PC-9 (cell line): ENCODE measurements at places on chromosomes 11 and 22.

DNA sequence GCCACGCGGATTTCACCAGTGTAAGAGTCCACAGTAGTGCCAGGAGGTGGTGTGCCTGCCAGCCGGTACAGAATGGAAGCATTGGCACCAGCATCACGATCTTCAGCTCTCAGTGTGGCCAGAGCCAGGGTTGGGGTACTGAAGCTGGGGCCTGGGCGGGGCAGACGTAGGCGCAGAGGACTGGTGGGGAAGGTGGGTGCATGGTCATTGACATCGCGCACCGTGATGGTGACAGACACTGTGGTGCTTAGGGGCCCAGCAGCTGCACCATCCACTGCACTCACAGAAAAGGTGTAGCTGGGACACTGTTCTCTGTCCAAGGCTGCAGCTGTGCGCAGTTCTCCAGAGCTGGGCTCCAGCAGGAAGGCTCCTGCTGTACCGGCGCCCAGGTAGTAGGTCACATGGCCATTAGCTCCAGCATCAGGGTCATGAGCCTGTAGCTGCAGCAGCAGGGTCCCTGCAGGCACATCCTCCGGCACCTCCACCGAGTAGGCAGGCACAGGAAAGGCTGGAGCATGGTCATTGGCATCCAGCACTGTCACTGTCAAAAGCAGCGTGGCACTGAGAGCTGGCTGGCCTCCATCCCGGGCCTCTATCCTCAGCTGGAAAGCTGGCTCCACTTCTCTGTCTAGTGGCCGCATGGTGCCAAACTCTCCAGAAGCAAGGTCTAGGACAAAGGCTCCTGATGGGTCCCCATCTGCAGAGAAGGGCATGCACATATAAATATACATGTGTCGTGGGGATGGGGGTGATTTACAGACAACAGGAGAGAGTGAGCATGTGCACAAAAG is 7.9 kb upstream of the TPP1 start:
- DNase-seq = no peak

DNA sequence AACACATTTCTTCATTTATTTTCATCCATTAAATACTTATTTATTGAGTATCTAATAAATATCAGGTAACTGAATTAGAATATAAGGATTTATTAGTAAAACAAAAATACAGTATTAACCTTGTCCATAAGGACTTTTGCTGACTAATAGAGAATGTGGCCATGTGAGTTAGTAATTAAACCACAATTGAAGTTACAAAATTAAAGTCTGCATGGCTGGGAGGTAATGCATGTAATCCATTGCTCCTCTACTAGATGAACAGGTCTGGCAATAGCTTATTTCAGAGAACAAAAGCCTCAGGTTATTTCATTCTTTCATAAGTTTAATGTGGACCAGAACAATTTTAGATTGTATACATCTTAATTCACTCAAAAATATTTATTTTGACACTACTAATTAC is 9.9 kb upstream of the CARD18 start:
- no peak for DNase-seq

GRCh38 chr11:93476796-93477195 is 66.4 kb downstream of the SMCO4 start:
- no peak for DNase-seq

GRCh38 chr22:37459206-37459605 is 27.0 kb downstream of the MFNG start:
- DNase-seq = no peak

- no peak for DNase-seq
These were observed 4.0 kb upstream of the GPR83 start for GRCh38 chr11:94405062-94405833.
